ENCODE measurements at places on chromosomes 3 and 15.

DNA sequence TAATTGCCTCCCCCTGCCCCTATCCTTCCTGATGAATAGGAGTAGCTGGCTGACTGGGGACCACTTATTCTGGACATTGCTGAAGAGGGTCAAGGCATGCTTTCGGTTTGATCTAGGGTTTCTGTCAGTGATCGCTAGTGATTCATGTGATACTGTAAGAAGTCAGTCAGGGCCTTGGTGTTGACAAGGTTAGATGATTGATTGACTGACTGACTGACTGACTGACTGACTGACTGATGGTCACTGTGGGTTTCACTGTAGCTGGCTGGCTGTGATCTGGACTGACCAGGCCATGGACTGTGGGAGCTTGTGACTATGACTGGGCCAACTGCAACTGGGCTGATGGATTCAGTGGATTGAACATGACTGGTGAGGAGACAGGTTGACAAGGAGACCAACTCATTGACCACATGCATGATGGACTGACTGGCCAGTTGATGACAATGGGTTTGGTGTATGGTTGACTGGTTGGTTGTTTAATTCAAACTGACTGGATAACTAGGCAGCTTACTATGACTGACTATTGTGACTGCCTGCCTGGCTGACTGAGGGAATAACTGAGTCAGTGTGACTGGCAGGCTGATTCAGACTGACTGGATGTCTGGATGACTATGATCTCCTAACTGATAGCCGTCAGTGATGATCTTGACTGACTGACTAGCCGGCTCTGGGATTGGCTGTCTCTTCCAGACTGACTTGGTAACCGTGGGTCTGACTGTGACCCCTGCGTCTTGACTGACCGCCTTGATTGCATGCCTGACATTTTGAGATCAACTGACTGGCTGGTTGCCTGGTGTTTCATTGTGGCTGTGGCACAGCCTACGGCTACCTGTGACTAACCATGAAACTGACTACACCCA, 509.9 kb downstream of the SHQ1 start:
- DNase-seq: no peak

GRCh38 chr3:186381424-186382216, 19.6 kb upstream of the DGKG start:
- DNase-seq: no peak

- DNase-seq: no peak
Measured at GRCh38 chr3:179701176-179701827, 48.5 kb downstream of the USP13 start.

- peak; percentile 40 for DNase-seq
Measured at GRCh38 chr3:48952510-48953118, 34.0 kb downstream of the ARIH2 start.

DNA sequence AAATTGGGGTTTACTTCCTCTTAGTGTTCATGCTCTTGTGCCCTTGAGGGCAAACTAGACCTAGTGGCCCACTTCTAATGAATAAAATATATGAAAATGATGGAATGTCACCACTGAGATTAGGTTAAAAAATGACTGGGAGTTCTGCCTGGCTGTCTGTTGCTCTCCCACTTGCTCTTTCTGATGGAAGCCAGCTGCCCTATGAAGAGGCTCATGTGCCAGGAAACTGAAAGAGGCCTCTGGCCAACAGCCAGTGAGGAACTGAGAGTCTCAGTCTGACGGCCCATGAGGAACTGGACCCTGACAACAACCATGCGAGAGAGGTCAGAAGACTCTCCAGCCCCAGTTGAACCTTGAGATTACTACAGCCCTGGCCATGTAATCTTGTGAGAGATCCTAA, 107.1 kb upstream of the FHIT start:
- DNase-seq: no peak

GRCh38 chr3:126685021-126685420, 19.0 kb upstream of the CHCHD6 start:
- DNase-seq: no peak

- DNase-seq: no peak
Measured at GRCh38 chr3:78689378-78689777, 1078.4 kb downstream of the ROBO1 start.

- DNase-seq: peak; percentile 48
Measured at GRCh38 chr3:148379763-148380382, 317.8 kb upstream of the AGTR1 start.

DNA sequence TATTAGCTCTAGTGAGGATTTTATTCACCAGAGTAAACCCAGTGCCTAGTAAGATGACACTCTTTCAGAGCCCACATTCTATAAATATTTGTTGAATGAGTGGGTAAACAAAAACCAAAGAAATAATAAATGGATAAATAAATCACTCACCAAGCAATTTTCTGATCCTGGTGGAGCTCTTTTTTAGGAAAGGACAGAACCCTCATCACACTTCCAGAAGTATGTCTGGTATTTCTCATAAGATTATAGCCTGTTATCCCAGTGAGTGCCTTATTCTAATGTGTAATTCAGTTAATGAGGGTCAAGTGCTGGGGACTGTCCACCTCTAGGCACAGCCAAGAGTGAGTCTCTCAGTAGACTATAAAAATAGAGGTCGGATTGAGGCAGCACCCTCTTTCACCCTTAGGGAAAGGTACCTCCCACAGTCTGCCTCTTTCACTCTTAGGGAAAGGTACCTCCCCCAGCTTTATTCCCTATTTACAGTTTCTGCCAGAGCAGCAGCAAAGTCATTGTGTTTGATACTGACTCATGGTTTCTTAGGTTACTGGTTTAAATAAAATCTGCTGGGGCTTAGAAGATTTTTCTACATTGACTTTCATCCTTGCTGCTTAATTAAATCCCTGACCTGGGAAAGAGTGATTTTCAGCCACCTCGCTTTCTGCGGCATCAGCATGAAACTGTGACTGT, 145.0 kb downstream of the STAC start:
- no peak for DNase-seq

DNA sequence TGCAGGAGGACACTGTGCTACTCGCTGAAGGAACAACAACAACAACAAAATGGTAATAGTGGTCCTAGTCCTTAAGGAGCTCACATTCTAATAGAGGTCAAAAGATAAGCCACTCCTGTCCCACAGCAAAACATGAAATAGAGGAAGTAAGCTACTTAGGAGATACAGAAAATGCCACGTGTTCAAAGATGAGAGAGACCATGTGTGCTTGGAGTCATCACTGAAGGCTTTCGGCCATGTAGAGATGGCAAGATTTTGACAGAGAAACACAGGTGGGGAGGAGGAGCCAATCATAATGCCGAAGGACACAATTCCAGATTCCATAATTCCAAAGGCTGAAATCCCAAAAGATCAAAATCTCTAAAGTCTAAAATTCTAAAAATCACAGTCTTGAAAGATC, 24.8 kb upstream of the RIOX2 start:
- no peak for DNase-seq

- DNase-seq: no peak
Measured at GRCh38 chr3:190984502-190985244, 122.2 kb upstream of the GMNC start.

DNA sequence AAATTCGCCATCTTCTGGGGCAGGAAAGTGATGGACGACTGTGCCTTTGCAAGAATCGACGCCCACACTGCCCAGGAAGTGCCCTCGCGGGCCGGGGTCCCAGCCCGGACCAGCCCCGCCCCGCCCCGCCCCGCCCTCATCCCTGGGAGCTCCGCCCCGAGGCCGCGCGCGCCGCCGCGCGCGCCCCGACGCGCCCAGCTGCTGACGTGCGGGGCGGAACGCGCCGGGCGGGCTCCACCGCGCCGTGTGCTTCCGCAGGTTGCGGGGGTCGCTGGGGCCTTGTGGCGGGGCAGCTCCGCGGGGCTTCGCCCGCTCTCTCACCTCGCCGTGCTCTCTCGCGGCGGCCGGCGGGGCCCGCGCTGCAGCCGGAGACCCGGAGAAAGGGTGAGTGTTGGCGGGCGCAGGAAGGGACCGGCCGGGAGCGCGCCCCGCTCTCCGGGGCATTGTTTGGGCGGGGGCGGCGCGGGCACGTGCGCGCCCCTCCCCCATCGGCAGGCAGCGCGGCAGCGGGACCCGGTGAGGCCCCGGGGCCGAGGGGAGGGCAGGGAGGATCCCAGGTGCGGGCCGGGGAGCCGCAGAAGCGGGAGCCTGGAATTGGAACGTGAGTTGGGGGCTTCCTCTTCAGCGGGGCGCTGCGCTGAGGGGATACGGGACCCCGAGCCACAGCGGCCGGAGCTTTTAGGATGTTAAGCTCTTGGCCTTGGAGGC, at the start of gene YEATS2:
Gene YEATS2, plus strand, starts transcription at position 188 of the 708 bp plus-strand sequence. CDS start 17,366 bp downstream, outside the sequence.
- no peak for DNase-seq

DNA sequence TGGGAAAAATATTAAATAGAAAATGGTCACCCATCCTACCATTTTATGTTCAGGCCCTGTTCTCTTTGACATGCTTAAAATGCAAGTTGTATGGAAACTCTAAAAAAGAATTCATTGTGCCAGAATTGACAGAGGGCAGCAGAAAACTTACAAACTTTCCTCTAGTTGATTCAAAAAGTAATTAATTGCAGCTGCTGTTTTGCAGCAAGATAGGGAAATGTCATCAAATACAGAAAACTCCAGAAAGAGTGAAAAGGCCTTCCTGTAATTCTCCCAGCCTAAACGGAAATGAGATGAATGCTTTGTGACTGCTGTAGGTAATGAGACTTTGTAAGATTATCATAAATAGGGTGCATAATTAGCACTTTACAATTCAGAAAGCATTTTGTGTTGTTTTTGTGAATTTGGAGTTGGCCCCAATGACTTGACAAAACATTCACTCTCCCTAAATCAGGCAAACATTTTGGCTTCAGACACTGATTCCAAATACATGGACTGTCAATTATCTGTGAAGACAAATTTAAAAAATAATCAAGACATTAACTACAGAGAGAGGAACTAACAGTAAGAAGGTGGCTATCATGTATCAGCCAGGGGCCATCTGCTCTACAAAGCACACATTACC, 861.8 kb downstream of the SQOR start:
- DNase-seq: no peak

GRCh38 chr15:99209326-99209725, 40.1 kb downstream of the TTC23 start:
- no peak for DNase-seq

GRCh38 chr15:90886291-90886614, 1.9 kb downstream of the FES start:
- no peak for DNase-seq

DNA sequence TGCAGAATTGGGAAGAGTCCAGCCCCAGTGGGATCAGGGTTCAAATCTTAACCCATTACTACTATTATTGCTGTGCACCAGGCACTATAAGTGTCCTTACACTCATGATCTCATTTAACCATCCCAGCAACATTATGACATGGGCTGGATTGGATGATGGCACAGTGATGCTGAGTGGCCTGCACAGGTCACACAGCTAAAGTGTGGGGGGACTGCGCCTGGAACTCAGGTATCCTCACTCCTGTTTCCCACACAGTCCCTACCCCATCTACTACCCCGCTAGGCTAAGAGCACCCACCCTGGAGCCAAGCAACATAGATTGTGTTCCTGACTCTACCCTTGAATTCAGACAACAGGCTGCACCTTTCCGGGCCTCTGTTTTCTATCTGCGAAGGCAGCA, 16.0 kb downstream of the WNT5A start:
- DNase-seq: no peak

- no peak for DNase-seq
Measured at GRCh38 chr15:93980261-93980911, 251.0 kb upstream of the MCTP2 start.

- DNase-seq: no peak
Measured at GRCh38 chr3:141280086-141280485, 48.5 kb downstream of the PXYLP1 start.

DNA sequence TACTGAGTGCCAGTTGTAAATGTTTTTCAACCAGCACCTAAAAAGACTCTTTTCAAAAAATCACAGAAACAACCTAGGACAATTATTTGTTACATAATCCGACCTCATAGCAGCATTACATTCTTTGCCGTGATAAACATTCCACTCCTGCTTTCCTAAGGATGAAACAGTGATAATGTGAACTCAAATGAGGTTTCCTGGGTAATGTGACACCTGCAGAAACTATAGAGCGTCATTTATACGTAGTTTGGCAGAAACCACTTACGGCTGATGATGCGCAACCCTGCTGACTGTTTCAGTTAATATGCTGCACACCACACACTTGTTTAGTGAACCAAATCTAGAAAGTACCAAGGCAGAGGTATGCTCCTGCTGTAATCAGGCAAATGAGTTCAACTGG, 55.8 kb downstream of the SEMA6D start:
- DNase-seq: no peak

- no peak for DNase-seq
Measured at GRCh38 chr3:88480822-88481221, 331.1 kb downstream of the C3orf38 start.

- no peak for DNase-seq
Measured at GRCh38 chr3:42094128-42094527, 3.0 kb downstream of the TRAK1 start.

DNA sequence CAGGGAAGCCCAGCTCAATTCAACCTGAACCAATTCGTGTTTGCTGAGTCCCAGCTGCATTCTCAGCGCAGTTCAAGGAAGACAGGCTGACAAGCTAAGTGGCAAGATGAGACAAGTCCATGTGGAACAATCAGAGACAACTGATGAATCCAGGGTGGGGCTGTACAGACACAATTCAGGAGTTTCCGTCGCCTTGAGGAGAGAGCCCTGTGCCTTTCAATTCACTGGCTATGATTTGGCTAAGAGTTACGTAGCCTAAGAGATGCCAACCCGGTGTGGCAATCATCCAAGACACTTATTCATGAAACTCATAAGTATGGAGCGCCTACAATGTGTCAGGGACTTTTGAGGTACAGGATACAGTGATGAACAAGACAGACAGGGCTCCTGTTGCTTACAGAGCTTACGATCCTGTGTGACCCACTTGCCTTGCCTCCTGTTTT, 15.5 kb upstream of the ZBED2 start:
- no peak for DNase-seq

DNA sequence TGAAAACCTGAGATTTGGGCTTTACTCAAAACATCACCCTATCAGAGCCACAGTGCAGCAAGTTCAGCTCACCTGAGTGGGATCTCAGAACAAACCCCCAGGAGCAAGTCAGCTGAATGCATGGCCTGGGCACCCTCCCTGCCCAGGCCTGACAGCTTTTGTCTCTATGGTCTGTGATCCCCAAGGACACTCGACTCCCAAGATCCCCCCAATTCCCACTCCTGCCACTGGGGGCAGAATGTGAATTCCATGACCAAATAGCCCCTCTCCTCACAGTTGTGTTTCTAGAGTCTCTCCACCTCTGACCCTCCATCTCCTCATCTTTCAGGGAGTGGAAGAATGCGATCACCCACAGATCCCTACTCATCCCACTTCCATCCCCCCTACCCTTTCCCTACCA, 58.9 kb downstream of the ZNF445 start:
- DNase-seq: no peak
